Stimulated activated CD4-positive, alpha-beta T cell treated with anti-CD3 and anti-CD28 coated beads, TNF-alpha, amount 100 ng/mL, for 24 hours (primary cell): ENCODE measurements at places on chromosomes 6 and 20.

GRCh38 chr6:124002377-124003081, 198.9 kb downstream of the NKAIN2 start:
- no peak for DNase-seq

- DNase-seq: no peak
These were observed 156.4 kb downstream of the MBOAT1 start for GRCh38 chr6:20055916-20056315.

DNA sequence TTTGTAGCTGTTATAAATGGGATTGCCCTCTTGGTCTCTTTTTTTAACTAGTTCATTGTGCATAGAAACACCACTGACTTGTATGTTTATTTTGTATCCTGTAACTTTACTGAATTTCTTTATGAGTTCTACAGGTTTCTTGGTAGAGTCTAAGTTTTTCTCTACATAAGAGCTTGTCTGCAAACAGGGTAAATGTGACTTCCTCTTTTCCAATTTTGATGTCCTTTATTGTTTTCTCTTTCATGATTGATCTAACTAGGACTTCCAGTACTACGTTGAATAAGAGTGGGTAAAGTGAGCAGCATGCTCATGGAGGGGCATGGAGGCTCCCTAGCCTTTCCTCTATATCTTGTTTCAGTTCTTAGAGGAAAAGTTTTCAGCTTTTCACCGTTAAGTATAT, 3.0 kb upstream of the WFDC10A start:
- no peak for DNase-seq

GRCh38 chr6:14206391-14206790, 88.8 kb downstream of the CD83 start:
- DNase-seq: no peak

DNA sequence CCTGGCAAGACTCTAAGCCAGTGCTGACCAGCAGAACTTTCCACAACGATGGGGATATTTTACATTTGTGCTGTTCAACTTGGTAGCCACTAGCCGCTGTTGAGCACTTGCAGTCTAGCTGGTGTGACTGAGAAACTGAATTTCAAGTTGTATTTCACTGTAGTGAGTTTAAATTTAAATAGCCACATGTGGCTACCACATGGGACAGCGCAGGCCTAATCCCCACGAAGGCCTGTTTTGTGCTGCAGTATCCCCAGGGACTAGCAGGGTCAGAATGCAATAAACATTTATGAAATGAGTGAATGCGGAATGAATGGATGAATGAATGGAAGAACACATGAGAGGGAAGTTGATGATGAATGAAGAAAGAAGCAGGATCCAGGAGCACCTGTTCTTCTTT, 115.8 kb downstream of the TRERF1 start:
- no peak for DNase-seq
